ENCODE measurements at places on chromosomes 12 and 14.

DNA sequence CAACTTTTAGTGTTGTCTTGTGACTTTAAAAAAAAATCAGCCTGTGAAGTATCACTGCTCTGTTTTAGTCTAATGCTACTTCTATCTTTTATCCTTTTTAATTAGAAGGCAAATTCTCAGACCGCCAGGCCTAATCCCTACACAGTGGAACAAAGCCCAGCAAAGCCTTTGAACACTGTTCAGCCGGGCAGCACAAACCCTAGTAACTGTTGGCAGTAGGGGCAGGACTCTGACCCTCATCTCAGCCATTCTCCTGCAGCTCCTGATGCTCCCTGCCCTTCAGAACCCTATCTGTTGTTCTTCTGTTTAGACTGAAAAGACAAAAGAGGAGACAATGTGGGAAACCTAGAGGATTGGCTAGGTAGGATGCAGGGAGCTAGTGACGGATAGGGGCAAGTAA lies 78.0 kb upstream of the OTX2 start:
- no peak for DNase-seq

DNA sequence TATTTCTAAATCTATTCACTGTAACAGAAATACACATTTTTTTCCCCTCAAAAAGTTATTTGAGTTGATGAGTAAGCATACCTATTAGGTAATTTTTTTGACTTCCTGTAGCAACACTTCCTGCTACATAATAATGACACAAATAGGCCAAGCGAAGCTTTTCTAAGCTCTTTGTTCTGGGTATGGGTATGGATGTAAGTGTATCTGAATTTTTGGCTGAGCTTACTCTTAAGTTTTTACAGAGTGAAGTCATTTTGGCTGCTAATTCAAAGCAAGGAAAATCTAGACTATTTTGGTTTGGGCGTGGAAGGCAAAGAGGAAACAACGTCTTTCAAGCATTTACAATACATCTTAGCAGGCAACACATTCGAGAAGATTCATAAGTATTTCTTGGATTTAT lies 1206.0 kb upstream of the FLRT2 start:
- no peak for DNase-seq

GRCh38 chr14:45727133-45727532 lies 474.1 kb upstream of the MIS18BP1 start:
- DNase-seq = no peak

DNA sequence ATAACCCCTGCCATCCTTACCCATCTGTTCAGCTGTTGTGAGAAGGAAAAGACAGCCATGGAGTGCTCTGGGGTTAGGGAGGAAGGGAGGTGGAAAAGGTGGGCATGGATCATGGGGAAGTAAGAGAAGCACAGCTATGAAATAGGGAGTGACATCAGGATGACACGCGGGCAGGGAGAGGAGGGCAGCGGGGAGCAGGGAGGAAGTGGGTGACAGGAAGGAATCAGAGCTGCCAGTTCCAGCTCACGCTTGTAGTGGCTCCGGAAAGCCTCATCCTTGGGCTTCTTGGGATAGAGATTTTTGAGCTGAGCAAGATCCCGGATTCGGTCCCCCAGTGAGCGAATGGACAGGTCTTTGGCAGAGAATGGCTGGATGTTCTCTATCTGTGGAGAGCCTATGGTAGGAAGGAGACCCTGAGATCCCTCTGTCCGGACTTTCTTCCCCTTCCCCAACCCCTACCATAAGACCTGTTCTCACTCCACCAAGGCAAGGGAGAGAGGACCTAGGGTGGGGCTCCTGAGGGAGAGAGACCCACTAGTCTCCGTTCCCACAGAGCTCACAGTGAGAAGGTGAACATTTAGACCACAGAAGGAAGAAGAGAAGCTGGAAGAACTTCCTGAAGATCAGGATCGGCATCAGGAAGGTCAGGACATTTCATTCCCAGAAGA lies 10.3 kb downstream of the NAB2 start:
- DNase-seq = no peak

GRCh38 chr14:24270537-24271133 lies 762 bp downstream of the RABGGTA start:
- no peak for DNase-seq

GRCh38 chr12:102144221-102144620 lies 24.2 kb downstream of the PARPBP start:
- DNase-seq = no peak

DNA sequence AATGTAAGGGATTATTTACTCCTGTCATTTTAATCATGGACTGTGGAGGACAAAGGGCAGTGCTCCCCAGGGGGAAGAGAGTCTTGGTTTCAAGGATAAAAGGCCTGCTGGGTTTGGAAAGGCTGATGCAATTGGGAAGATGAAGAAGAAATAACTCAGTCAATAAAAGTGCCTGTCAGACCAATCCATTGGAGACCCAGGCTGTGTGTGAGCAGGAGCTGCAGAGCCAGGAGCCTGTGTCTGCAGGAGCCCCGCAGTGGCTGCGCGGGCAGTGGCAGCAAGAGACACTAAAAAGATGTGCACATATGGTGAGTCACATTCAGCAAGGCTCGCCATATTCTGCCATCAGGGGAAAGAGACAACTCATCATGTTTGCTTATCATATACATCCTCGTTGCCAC lies 90.4 kb downstream of the CRACR2A start:
- DNase-seq = no peak

GRCh38 chr12:123384318-123384993 lies 524 bp downstream of the KMT5A start:
- no peak for DNase-seq

DNA sequence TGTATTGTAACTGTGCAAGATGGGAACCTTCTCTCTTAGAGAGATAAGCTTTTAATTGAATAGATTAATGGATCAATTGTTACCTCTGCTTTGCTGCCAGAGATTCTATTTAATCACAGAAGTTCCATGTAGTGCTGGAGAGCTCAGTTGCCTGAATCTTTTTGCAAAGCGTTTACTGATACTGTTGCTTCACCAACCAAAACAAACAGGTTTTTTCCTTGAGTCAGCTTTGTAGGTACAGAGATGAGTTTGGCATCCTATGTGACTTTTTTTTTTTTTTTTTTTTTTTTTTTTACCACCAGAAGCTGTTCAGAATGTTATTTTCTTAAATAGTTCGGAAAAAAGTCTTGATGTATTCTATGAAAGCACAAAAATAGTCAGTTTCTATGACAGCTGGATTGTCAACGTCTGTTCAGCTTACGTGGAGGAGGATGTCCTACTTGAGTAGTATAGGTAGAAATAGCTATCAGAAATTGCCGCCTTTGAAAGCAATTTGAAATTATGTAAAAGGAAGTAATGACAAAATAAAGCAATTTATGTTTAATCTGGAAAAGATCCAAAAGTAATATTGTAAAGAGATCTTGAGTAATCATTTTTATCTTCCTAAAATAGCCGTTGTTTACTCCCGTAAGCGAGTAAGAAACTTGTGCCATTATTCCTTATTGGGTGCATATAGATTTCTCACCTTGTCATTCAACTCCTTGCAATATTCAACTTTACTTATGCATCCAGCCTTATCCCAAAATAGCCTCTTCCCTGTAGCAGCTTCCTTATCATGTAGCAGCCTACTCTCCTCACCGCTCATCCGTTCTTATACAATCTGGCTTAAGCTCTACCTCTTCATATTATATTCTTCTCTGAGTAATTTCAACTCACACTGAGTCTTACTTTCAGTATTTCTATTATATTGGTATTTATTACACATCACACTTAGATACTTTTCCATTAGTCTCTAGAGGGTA lies 5.2 kb downstream of the LRRK2 start:
- no peak for DNase-seq

DNA sequence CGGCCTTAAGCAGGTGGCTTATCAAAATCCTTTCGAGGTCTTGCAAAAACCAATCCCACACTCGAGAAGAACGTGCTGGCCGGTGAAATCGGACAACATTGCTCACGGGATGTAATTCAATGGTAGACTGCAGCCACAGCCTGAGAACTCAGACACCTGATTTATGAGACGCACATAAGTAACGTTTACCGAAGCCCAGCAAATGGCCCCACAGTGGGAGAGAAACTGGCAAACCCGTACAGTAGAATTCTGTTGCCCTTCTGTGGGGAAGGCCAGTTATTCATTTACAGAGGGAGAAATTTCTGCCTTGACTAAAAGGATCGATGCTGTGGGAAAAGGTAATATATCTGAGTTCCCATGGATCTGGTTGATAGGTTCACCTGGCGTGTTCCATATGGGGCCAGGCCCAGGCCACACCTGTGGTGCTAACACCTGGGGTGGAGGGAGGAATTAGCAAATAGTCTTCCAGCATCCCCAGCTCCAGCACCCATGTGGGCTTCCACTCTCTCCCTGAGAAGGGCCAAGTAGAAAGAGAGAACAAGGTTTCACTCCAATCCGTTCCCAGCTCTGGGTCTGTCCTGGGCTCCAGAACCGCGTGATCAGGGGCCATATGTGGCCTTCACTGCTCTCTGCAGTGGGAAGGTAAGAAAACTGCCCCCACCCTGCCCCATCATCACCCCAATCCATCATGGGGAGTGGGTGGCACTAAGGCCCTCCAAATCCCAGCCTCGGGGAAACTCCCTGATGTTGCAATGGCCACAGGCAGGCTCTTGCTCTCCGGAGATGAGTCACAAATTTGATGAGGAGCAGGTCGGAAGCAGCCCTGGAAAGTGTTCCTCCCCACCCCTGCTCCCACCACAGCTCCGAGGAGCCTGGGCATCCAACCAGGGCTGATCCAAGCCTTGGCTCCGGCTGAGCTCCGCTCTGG lies 12.7 kb downstream of the BDKRB1 start:
- DNase-seq = peak; percentile 30

GRCh38 chr12:102957339-102958050 lies at the start of gene ASCL1:
Gene ASCL1, plus strand, starts transcription at chr12:102957674. Its CDS starts 571 bp downstream, at chr12:102958245.
- DNase-seq = no peak

DNA sequence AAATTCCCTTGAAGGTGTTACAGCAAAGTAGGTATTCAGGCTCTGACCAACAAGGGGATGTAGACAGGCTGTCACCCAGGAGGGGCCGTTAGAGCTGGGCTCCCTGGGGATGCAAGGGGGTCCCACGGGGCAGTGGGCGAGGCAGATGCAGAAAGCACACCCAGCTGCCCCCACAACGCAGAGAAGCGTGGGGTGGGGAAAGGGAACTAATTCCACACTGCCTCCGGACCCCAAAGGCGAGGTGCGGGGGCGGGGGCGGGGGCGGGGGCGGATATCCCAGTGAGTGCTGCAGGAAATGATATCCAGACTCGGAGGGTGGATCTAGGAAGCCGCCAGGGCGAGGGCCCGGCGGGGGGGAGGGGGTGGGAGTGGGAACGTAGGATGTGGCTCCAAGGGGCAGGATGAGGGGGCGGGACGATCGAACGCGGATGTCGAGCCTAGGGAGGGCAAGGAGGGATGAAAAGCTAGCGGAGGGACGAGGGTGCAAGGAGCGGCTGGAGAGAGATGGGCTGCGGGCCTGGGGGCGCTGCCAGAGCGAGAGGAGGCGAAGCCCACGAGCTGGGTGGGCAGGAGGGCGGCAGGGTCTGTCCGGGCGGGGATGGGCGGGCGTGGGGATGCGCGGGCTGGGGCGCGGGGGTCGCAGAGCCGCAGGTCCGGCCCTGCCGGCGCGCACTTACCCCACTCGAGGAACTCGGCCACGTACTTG lies 874 bp downstream of the CDC42BPB start:
- peak; percentile 66 for DNase-seq

GRCh38 chr12:64036414-64036813 lies 185.7 kb downstream of the KICS2 start:
- DNase-seq = no peak

DNA sequence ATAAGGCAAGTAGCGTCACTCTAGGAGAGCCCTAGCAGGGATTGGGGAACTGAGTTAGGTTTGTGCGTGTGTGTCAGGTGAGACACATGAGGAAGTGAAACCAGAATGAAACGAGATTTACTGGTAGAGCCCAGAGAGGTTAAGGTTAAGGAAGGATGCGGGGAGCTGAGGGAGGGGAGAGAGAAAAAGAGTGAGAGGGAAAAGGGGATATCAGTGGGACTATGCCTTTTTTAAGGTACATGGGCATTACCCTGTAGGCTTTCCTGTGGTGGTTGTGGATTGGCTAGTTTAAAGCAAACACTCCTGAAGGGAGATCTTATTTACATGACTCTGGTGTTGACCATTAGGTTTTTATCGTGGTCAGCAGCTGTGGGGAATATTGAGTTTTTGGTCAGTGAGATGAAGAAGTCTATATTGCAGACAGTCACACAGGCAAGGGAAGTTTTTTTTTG lies 13.9 kb downstream of the ZDHHC17 start:
- no peak for DNase-seq

- DNase-seq = no peak
These were observed 23.7 kb downstream of the MFAP5 start for GRCh38 chr12:8638951-8639350.

- no peak for DNase-seq
These were observed 2.7 kb upstream of the INHBE start for GRCh38 chr12:57452181-57452936.

DNA sequence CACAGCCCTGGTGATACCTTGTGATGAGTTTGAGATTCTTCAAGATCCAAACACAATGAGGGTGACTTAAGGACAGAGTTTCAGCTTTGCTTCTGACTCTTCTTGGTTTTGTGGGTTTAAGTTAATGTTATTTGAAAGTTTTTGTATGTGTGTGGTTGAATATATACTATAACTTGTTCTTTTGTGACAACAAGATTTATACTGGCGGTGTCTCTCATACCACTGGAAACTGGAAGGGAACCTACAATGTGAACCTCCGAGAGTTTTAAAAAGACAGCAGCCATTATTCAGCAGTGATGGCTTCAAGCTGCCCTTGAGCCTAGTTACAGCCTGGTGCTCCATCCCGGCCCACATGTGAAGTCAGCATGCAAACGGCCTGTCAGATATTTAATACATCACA lies 87.9 kb upstream of the IGF1 start:
- peak; percentile 37 for DNase-seq

DNA sequence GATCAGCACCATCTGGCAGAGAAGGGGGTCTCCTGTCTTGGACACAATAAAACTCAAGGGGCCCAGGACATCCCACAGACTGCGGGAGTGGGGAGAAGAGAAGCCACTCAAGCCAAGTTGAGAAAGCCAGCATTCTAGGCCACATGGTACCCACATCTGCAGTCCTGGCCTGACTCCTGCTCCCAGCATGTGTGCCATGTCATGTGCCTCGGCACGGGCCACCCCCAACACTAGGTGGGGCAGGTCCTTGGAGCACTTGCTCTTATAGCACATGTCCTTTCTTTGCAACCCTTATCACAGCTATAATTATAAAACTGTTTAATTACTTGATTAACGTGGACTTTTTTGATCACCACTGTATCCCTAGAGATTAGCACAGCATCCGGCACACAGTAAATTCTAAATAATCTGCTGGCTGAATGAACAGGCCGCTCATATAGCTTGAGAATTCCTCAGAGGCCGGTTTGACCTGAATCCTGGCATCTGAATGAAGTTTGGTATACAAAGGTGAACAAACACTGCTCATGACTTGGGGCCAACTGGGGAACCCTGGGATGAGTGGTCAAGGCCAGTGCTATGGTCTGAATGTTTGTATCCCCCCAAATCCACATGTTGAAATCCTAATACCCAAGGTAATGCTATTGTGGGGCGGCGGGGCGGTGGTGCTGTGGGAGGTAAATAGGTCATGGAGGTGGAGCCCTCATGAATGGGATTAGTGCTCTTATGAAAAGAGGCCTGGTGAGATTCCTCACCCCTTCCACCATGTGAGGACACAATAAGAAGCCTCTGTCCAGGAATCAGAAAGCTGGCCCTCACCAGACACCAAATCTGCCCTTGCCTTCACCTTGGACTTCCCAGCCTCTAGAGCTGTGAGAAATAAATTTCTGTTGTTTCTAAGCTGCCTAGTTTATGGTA lies 6.6 kb downstream of the NCKAP5L start:
- DNase-seq = no peak
